Glomerular endothelial cell (primary cell): ENCODE measurements at places on chromosomes 7 and 10.

GRCh38 chr10:2979306-2979705 lies 88.0 kb upstream of the PFKP start:
- DNase-seq: no peak

- no peak for DNase-seq
These were observed 9.2 kb downstream of the INPP5A start for GRCh38 chr10:132546567-132547420.

GRCh38 chr7:107471292-107472070 lies 1.6 kb downstream of the GPR22 start:
- no peak for DNase-seq

GRCh38 chr7:2008936-2009540 lies 223.7 kb downstream of the MAD1L1 start:
- DNase-seq: no peak

GRCh38 chr10:43125881-43126731 lies 12.1 kb upstream of the CSGALNACT2 start:
- no peak for DNase-seq

DNA sequence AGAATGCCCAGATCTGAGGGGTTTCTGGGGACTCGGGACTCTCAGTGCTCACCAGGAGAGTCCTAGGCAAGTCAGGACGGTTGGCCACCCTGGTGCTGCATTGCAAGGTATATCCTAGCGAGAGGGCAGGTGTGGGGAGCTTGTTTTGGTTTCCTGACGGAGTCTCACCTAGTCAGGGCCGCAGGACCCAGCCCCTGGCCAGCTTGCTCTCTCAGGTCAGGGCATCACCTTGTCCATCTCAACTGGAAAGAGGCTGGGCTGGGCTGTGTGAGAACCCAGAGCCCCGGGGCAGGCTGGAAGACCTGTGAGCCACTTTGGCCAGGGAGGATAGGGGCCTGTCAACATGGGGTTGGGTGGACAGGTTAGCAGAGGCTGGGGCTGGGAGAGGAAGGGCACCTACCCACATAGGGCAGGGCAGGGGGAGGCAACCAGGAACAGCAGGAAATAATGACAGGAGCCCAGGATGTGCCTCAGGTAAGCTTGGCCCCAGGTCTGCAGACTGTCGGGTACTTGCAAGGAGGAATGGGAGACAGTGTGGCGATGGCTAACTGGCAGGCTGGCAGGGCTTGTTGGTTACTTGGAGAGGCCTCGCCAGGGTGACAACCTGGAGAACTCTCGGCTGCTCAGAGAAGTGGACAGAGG lies 31.5 kb downstream of the DNAJB12 start:
- DNase-seq: no peak
